ENCODE measurements at places on chromosomes 13 and 19.
A peak's percentile ranks its signal among the peaks of the same experiment; 100 is the strongest.

- no peak for DNase-seq
Measured at GRCh38 chr13:102234618-102235017, 167.2 kb downstream of the FGF14 start.

DNA sequence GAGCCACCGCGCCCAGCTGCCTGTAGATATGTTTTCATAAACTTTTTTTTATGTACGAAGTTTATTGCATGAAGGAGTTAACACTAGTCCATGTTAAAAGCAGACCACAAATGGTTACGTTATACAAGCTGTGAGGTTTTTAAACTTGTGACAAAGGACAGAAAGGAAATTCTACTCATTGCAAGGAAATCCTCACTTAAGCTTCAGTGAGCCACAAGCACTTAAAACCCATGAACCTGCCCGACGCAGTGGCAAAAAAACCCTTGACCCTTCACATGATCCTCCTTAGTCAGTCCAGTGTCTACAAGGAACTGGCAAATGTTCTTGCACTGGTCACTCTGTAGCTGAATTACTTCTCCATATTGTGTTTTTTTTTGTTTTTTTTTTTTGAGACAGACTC lies 4.2 kb downstream of the MPND start:
- DNase-seq = no peak

- peak; percentile 11 for DNase-seq
Measured at GRCh38 chr19:13430790-13431582, 75.3 kb downstream of the CACNA1A start.

DNA sequence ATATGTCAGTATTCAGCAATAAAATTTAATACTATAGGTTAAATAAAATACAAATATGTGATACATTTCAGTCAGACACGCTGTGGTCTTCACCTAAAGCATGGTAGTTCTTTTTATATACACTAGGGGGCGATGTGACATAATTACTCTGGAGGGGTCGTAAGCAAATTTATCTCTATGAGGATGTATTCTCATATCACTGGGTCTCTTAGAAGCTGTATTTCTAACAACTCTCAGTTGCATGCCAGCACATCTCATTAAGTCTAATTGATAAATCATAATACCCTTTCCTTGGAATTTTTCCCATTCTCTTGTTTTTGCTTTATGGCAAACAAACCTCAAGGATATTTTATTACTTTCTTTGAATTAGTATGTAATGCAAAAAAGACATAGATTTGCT lies 3.9 kb upstream of the PCDH17 start:
- DNase-seq = no peak

DNA sequence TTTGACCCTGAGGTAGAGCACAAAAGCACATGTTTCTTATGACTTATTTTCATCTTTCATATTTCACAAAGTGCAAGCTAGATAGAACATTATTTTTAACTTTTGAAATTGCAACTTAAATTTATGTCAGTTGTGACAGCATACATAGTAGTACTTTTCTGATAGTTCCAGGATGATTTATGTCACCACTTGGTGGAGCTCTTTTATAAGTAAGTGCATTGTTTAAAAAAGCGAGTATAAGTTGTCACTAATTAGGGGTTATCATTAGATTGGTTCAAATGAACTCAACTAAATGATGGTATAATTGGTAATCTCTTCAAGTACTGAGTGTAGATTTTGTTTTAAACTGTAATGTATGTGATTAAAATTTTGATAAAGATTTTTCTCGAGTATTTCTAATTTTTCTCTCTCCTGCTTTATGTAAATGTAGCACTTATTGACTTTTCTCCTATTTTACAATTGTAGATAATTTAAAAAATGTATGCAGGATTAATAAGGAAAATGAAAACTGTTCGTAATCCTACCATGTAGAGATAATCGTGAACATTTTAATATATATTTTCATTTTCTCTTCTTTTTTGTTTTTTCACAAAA lies 31.1 kb downstream of the RB1 start:
- DNase-seq = no peak

- DNase-seq = peak; percentile 70
Measured at GRCh38 chr19:48962029-48962848, 2.9 kb upstream of the FTL start.

- DNase-seq = peak; percentile 60
Measured at GRCh38 chr13:30744056-30744680, 8.8 kb downstream of the ALOX5AP start.

GRCh38 chr19:45179072-45179891 lies 698 bp downstream of the BLOC1S3 start:
- DNase-seq = no peak

- DNase-seq = no peak
Measured at GRCh38 chr19:16834747-16835146, 5.5 kb downstream of the SIN3B start.

GRCh38 chr19:46784262-46785053 lies 3.9 kb downstream of the SLC1A5 start:
- peak; percentile 77 for DNase-seq

DNA sequence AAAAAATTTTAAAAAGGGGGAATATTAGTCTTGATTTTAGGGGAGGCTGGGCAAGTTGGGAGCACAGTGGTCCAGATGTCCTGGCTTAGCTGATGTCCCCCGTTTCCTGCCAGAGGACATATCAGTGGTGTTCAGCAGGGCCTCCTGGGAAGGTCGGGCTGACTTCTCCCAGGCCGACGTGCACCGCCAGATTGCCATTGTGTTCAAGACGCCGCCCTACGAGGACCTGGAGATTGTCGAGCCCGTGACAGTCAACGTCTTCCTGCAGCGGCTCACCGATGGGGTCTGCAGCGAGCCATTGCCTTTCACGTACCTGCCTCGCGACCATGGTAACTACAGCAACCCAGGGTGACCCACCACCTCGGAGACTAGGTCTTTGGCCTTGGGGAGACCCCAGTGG lies 6.4 kb upstream of the CLASRP start:
- DNase-seq = no peak

GRCh38 chr19:7312816-7313215 lies 18.6 kb upstream of the INSR start:
- no peak for DNase-seq
